ENCODE measurements at places on chromosomes 1 and 21.

DNA sequence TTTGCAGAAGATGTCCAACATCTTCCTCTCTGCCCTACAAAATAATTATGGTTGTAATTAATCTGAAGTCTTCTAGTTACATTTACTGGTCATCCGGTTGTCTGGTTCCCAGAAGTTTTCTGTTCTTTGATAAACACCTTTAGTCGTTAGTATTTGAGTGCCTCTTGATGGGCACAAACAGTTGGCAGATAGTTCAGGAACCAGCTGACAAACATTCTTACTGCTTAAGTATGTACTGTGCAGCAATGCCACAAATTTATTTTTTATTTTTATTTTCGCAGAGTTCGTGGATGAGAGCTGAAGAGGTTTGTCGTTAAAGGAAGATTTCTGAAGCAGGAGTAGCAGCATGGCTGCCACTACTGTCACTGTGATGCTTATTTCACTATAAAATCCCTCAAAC is 84.7 kb downstream of the RABGAP1L start:
- DNase-seq: no peak

- no peak for DNase-seq
Observed at GRCh38 chr1:53430779-53431178, 28.4 kb upstream of the DMRTB1 start.

- DNase-seq: no peak
Observed at GRCh38 chr1:91381844-91382243, 22.8 kb downstream of the HFM1 start.

DNA sequence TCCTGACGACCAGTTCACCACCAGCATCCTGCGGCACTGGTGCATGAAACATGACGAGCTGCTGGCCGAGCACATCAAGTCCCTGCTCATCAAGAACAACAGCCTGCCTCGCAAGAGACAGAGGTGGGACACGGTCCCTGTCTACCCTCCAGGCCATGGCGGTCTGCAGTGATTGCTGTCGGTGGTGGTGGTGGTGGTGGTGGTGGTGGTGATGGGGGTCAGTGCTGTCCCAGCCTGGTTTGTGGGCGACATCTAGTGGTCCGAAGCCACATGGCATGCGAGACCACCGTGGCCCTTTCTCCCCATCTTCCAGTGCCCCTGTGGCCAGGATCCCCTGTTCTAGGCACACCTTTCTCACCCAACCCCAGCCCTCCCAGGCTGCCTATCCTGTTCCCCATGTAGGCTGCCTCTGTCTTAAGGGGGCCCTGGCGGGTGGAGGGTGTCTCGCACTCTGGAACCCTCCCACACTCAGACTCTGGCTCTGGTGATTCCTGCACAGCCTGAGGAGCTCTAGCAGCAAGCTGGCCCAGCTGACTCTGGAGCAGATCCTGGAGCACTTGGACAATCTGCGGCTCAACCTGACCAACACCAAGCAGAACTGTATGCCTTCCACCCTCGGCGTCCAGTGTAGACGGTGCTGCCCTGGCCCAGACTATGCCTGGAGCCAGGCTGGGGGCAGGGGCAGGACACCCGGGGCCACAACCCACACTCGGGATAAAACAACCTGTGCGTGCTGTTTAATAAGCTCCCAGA is 3.2 kb upstream of the SLC27A3 start:
- peak; percentile 50 for DNase-seq

DNA sequence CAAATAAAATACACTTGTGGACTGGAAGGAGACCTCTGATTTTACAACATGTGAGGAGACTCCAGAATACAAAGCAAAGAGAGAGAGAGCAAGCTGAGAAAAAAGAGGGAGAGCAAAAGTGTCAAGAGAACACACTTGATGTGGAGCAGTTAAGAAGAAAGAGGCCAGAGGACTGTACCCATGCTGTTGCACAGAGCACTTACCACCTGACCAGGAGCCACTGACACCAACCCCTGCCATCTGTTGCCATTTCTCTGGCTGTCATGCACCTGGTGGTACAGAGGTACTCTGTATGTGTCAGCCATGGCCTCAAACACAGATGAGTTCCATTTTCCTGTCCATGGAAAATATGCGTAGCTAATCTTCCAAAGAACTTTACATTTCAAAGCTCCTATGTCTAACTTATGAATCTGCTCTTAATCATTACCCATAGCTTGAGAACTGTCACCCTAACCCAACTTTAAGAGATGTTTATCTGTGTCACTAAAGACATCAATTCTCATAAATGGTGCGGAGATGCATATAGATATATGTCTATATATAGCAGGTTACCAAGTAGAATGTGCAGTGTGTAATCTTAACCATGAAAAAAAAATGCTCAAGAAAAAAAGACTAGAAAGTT is 32.8 kb upstream of the ABCD3 start:
- DNase-seq: no peak

DNA sequence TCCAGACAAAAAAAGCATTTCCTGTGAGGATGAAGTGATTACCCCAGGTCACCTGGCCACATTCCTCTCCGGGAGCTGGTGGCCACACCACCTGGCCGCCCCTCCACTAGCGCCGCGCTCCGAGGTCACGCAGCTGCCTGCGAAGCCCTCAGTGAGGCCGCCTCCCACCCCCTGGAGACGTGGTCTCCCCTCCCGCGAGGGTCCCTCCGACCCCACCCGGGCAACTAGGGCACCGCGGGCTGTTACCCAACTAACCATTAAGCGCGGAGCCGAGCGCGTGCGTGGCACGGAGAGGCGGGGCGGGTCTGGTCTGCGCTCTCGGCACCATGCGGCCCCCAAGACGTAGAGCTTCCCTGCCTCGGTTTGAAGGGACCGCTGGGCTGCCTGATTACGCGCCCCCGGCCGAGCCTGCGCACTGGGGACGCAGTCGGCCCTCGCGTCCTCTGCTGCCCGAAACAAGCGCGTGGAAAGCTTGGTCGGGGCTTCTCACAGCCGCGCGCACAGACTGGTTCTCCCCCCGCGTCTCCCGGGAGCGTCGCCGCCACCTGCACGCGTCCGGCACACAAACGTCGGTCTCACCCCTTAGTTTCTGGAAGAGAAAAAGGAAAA is 106.5 kb downstream of the SLC16A1 start:
- peak; percentile 79 for DNase-seq

Data from right kidney (tissue), 9 donors.